Panc1 (cell line): ENCODE measurements at places on chromosomes 6 and 20.

DNA sequence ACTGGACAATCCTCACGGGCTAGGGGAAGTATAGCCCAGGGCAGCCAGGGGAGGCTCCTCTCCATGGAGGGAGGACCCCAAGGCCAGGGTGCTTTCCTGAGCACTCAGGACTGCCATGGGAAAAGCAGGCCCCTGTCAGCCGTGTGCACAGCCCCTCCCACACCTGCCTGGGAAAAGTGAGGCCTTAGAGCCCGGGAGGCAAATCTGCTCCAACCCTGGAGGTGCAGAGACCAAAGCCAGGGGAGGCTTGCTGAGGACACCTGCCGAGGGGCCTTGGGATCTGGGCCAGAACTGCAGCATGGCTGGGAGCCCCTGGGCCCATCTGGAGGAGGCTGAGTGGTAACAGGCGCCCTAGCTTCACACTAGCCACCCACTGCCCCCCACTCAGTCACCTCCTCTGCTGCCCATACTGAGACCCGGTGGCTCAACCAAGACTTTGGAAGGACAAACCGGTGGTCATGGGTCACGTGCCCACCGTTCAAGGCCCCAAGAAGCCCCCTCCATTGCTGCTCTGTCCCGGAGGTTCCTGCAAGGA lies 55.2 kb downstream of the YTHDF1 start:
- H3K36me3 ChIP-seq, result no peaks in the 10 kb centered on the region
- no peaks in the 10 kb centered on the region for H3K4me1 ChIP-seq
- no peak for DNase-seq
- H3K27me3 ChIP-seq, result no peaks in the 10 kb centered on the region
- H3K27ac ChIP-seq, result no peak overlapping the region

DNA sequence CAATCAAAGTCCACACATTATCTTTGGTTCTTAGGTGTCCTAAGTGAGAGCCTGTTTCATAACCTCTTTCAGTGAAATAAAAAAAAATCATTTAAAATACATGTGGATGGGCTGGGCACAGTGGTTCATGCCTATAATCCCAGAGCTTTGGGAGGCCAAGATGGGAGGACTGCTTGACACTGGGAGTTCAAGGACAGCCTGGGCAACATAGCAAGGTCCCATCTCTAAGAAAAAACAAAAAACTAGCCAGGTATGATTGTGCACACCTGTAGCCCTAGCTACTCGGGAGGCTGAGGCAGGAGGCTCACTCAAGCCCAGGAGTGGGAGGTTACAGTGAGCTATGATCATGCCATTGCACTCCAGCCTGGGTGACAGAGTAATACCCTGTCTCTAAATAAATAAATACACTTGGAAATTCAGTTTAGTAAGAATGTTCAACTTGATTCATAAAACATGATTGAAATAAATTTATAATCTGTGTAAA lies 3.6 kb downstream of the MPC1 start:
- H3K27me3 ChIP-seq, result no peaks in the 10 kb centered on the region; the same call in 1 of the 2 replicates
- H3K27ac ChIP-seq, result no peak overlapping the region
- H3K4me1 ChIP-seq, result no peaks in the 10 kb centered on the region
- H3K36me3 ChIP-seq, result no peaks in the 10 kb centered on the region
- DNase-seq, result no peak

- H3K27me3 ChIP-seq, result no peaks in the 10 kb centered on the region
- H3K4me3 ChIP-seq, result peak overlapping the region; percentile 1; the same call in 1 of the 2 replicates
- no peak for DNase-seq
These were observed 33.8 kb upstream of the LCA5 start for GRCh38 chr6:79571030-79571367.

- H3K27me3 ChIP-seq, result no peaks in the 10 kb centered on the region
- no peak for DNase-seq
- no peak overlapping the region for H3K27ac ChIP-seq
- no peaks in the 10 kb centered on the region; the same call in 1 of the 2 replicates for H3K36me3 ChIP-seq
- H3K4me1 ChIP-seq, result no peaks in the 10 kb centered on the region
These were observed 237.5 kb upstream of the RSPO3 start for GRCh38 chr6:126880964-126881363.

DNA sequence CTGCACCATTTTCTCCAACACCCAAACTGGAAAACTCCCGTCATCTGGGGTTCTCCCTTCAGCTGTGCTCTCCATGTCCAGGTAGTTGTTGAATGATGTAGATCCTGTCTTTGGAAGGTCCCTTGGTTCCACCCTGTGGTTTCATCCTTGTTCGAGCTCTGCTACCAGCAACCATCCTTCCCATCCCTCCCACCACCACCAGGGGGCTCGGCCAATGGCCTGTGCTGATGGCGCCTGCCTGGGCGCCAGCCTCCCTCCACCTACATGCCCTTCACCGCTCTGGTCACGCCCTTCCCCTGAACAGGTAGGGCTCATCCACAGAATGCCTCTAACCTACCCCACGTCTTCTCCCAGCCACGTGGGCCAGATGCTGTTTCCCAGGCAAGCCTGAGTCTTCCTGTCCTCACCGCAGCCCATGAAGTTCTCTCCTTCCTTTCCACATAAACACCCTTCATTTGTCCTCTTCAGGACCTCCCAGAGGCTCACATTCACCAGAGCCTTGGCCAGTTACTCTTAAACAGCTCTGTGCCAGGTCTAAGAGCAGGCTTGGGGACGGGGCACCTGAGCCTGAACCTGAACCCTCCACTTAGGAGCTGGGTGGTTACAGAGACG lies 75.1 kb upstream of the DUSP22 start:
- no peak overlapping the region for H3K4me3 ChIP-seq
- no peaks in the 10 kb centered on the region for H3K36me3 ChIP-seq
- no peaks in the 10 kb centered on the region for H3K4me1 ChIP-seq
- no peaks in the 10 kb centered on the region; the same call in 1 of the 2 replicates for H3K27me3 ChIP-seq
- DNase-seq, result no peak
- no peak overlapping the region for H3K27ac ChIP-seq

- H3K27ac ChIP-seq, result no peak overlapping the region
- H3K4me1 ChIP-seq, result no peaks in the 10 kb centered on the region
- peaks cover 5% of the 10 kb centered on the region for H3K36me3 ChIP-seq
- no peaks in the 10 kb centered on the region for H3K27me3 ChIP-seq
- no peak overlapping the region for H3K4me3 ChIP-seq
- peak; percentile 97 for DNase-seq
These were observed 20.3 kb downstream of the TTPAL start for GRCh38 chr20:44495802-44496481.

- no peaks in the 10 kb centered on the region for H3K27me3 ChIP-seq
- DNase-seq, result no peak
- H3K4me3 ChIP-seq, result no peak overlapping the region
- H3K36me3 ChIP-seq, result no peaks in the 10 kb centered on the region
- peak overlapping the region; percentile 91 for H3K27ac ChIP-seq
These were observed 82.6 kb upstream of the DST start for GRCh38 chr6:56725254-56725653.

DNA sequence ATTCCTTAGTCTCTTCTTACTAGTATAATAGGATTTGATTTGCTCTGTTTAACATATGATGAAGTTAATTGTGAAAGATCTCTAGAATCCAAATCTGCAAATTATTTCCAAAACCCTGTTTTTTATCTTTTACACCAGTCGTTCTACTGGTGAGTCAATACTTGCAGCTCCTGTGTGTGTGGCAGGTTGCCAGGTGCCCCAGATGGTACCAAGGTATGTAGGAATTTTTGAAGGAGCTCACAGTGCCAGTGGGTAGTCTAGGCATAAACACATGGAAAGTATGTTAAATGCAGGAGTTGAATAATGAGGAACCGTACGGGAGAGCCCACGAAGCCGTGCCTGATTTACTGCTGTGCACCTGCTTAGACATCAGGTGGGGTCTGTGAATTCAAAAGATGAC lies 192.2 kb downstream of the FARS2 start:
- DNase-seq, result no peak
- no peaks in the 10 kb centered on the region for H3K4me1 ChIP-seq
- H3K27me3 ChIP-seq, result no peaks in the 10 kb centered on the region
- H3K4me3 ChIP-seq, result no peak overlapping the region
- no peaks in the 10 kb centered on the region for H3K36me3 ChIP-seq
- no peak overlapping the region for H3K27ac ChIP-seq

- H3K4me3 ChIP-seq, result 0 out of 2 replicates have a peak overlapping the region, but pooled peaks have one; percentile 16
- H3K27me3 ChIP-seq, result no peaks in the 10 kb centered on the region
- H3K36me3 ChIP-seq, result no peaks in the 10 kb centered on the region
- DNase-seq, result peak; percentile 93
- peaks cover 41% of the 10 kb centered on the region for H3K4me1 ChIP-seq
These were observed 9.9 kb upstream of the BAK1 start for GRCh38 chr6:33589731-33590530.

- no peak overlapping the region for H3K27ac ChIP-seq
- no peak for DNase-seq
- H3K36me3 ChIP-seq, result no peaks in the 10 kb centered on the region
- no peaks in the 10 kb centered on the region for H3K27me3 ChIP-seq
- H3K4me1 ChIP-seq, result no peaks in the 10 kb centered on the region
These were observed 41.5 kb upstream of the GFOD1 start for GRCh38 chr6:13528777-13529343.

DNA sequence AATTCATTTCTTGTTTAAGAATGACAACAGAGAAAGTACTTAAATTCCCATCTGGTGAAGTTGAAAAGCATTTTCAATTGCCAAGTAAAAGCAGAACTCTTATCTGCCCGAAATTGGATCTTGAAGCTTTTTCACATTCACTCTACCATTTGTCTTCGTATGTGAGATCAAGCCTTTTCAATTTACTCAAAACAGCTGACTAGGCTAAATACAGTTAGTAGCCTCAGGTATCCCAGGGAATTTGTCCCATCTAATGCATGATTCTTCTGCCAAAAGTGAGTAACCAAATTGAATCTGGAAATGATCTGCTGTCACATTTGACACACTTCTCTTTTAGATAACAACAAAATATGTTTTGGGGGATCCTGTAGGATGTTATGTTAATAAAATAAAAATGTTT lies 596.8 kb upstream of the HS3ST5 start:
- H3K4me3 ChIP-seq, result no peak overlapping the region
- no peaks in the 10 kb centered on the region for H3K4me1 ChIP-seq
- DNase-seq, result no peak
- no peaks in the 10 kb centered on the region for H3K36me3 ChIP-seq

GRCh38 chr6:118705544-118706491 lies 54.4 kb upstream of the CEP85L start:
- peaks cover 8% of the 10 kb centered on the region for H3K4me1 ChIP-seq
- no peaks in the 10 kb centered on the region for H3K27me3 ChIP-seq
- no peak overlapping the region for H3K4me3 ChIP-seq
- H3K36me3 ChIP-seq, result no peaks in the 10 kb centered on the region; the same call in 1 of the 2 replicates
- no peak overlapping the region for H3K27ac ChIP-seq
- DNase-seq, result no peak

DNA sequence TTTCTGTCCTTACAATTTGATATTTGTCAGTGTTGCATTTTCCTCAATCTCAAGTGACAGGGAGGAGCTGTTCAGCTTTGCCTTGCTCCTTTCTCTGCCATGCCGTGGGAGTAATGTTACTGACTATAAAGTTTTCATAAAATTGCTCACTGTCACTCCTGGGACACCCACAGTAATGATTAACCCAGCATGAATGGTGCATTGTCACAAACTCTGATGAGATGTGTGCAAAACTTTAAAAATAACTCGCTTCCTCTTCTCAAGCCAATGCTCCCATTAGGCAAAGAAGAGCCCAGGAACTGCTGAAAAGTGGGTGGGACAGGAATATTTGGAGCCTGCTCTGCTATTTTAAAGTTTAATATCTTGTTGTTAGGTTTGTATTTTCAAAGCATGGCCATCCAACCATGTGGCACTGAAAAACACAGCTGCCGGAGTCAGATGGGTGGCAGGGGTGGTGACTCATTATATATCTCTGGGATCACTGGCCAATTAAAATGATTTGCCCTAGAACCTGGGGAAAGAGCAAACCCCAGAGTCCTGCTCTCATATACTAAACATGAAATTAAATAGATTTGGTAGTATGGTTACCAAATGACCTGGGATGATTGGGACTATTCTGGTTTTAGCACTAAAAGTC lies 260.1 kb downstream of the BTBD3 start:
- H3K4me3 ChIP-seq, result no peak overlapping the region
- H3K4me1 ChIP-seq, result no peaks in the 10 kb centered on the region
- H3K36me3 ChIP-seq, result no peaks in the 10 kb centered on the region
- H3K27me3 ChIP-seq, result no peaks in the 10 kb centered on the region
- no peak overlapping the region for H3K27ac ChIP-seq

DNA sequence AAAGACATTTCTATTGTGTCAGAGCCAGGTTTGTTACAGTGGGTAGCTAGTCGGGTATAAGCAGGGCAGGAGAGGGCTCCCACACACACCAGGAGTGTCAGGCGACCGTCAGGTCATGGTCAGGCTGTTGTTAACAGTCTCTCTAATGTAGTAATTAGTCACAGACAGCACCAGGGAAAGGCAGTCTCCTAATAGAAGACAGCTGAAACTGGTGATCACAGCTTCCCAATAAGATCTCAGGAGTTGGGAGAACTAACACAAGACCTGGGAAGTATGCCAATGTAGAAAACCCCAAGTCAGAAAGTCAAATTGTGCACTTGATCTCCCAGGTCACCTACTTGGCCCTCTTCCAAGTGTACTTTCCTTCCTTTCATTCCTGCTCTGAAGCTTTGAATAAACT lies 53.0 kb upstream of the GPR6 start:
- H3K4me1 ChIP-seq, result no peaks in the 10 kb centered on the region
- H3K36me3 ChIP-seq, result no peaks in the 10 kb centered on the region
- DNase-seq, result no peak
- no peak overlapping the region for H3K27ac ChIP-seq
- H3K27me3 ChIP-seq, result peaks cover 24% of the 10 kb centered on the region

- H3K27ac ChIP-seq, result no peak overlapping the region
- no peak for DNase-seq
- no peaks in the 10 kb centered on the region for H3K4me1 ChIP-seq
These were observed 106.0 kb upstream of the CST7 start for GRCh38 chr20:24842918-24843715.

DNA sequence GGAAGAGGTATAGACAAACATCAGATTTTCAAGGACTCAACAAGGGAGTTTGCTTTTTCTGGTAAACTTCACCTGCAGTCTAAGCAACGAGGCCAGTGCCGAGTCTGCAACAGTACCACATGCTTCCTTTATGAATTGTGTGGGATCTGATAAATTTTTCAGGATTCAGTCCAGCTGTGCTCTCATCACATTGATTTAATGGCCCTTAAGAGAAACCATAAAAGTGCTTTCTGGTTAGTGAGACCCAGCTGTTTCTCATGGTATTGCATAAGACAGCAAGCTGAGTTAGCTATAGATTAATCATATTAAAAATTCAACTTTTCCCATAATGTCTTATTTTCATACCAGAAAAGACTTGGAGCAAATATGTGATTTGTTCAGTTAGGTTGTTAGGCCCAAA lies 291.4 kb downstream of the CENPW start:
- DNase-seq, result no peak
- no peak overlapping the region for H3K4me3 ChIP-seq
- H3K27me3 ChIP-seq, result no peaks in the 10 kb centered on the region
- no peaks in the 10 kb centered on the region for H3K4me1 ChIP-seq

GRCh38 chr6:111242452-111242851 lies 155.1 kb downstream of the SLC16A10 start:
- H3K4me1 ChIP-seq, result 0 out of 2 replicates have a peak, but pooled peaks cover 4% of the 10 kb centered on the region
- H3K27me3 ChIP-seq, result peaks cover 6% of the 10 kb centered on the region; the same call in 1 of the 2 replicates
- H3K4me3 ChIP-seq, result no peak overlapping the region
- no peaks in the 10 kb centered on the region for H3K36me3 ChIP-seq
- no peak for DNase-seq

DNA sequence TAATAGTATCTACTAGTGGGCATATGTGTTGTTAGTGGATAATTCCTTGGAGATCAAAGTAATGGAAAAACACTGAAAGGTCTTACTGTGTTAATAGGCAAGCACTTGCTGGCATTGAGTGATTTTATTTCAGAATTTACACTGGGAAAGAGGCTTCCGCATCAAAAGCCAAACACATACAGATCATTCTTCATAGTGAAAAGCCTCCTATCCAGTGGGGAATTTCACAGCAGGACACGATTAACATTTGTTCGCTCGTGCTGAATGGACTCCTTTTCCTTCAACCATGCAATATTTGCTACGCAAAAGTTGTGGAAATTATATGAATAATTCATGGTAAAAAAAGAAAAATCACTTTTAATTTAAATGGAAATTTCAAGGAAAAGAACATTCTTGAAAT lies 26.4 kb downstream of the GABRR1 start:
- H3K4me3 ChIP-seq, result no peak overlapping the region
- DNase-seq, result no peak
- no peak overlapping the region for H3K27ac ChIP-seq
